ENCODE measurements at places on chromosomes 7 and 10. TPM values are rescaled to one million over a fixed set of nuclear protein-coding genes. Genes with fewer than 3 reads are reported as not detected.

- peak; percentile 24 for DNase-seq
Measured at GRCh38 chr7:47381134-47381495, 200.8 kb downstream of the TNS3 start.

DNA sequence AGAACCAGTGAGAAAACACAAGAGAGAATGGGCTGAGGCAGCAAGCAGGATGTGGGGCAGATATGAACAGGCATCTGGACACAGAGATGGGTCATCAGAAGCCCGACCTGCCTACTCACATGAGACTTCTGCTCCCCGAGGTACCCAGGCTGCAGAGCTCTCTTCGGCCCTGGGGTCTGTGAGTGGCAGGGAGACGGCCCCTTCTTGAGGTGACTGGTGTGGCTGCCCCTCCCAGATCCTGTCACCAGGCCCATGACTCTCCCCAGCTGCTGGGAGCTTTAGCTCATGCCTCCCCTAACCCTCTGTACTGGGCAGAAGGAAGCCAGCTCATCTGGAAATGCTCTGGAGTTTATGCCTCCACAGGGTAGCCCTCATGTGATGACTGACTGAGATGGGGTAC, 157.6 kb upstream of the PCBD1 start:
- DNase-seq: no peak

GRCh38 chr10:88232029-88232895, 350.9 kb downstream of the RNLS start:
- DNase-seq: no peak

ELFN1 gene
- not detected for total RNA-seq

CALML3 gene
- total RNA-seq: not detected

All from myocyte (in vitro differentiated cells).